ENCODE measurements at places on chromosomes 3 and 15.
A peak's percentile ranks its signal among the peaks of the same experiment; 100 is the strongest.

- peak; percentile 15 for DNase-seq
These were observed 235.1 kb downstream of the CD47 start for GRCh38 chr3:107855710-107856109.

DNA sequence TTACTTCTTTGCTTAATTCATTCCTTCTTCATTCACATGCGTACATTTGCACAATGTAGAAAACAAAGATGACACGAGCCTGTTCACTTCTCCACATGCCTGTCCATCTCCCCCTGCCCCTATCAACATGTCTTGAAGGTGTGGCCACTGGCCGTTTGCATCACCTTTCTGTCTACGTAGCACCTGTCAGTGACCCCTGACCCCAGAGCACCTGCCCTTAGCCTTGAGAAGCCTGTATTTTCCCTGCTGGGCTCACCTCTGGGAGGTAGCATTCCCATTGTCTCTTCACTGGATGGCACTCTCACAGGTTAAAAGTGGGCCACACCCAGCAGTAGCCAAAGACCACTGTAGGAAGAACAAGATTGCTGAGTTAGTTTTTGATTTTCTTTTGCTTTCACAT lies 234.1 kb downstream of the THSD4 start:
- no peak for DNase-seq

GRCh38 chr3:187958432-187959003 lies 195.4 kb upstream of the LPP start:
- no peak for DNase-seq

GRCh38 chr15:82093774-82094211 lies 48.0 kb upstream of the MEX3B start:
- DNase-seq: peak; percentile 57
